NCI-H2171 (cell line): ENCODE measurements at places on chromosomes 12 and 14.

DNA sequence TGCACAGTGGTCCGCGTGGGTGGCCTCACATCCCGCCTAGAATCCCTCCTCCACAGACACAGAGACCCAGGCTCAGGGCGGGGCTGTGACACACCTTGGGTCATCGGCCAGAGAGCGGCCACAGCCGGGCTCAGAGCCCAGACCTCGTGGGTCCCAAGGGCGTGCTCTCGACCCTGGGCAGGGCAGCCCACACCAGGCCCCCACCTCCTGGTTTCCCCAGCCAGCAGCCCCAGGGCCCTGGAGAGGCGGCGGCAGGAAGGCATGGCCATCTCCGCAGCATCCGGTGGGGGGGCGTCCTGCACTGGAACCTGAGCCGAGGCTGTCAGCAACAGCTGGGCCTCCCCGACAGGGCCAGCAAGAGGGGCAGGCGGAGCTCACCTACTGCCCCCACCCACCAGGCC, 15.2 kb downstream of the JAG2 start:
- DNase-seq = no peak

DNA sequence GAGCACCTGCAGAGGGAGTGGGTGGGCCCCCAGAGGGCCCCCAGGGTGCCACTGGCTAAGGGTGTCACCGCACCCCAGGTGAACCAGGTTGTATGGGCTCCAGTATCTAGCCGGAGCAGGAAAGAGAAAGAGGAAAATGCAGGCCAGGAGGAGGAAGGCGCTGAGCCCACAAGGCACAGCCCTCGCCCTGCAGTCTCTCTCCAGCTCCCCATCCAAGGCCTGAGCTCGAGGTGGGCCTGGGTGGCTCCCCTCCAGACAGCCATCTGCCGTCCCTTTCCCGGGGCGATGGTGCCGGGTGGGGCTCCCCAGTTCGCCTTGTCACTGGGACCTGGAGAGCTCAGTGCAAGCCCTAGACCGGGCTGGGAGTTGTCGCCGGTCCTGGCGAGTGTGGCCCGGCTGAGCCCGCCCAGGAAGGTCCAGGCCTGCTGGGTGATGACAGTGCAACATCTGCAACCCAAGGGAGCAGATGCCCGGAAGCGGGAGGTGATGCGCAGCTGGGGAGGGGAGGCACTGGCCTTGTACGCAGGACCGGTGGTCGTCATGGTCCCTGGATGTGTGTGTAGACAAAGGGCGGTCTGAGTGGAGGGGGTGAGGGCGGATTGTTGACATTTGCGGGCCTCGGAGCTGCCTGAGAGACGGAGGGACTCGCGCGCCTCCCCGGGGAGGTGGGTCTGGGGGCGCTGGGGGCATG, 716 bp downstream of the TMEM179 start:
- DNase-seq = peak; percentile 47

- DNase-seq = no peak
These were observed 24.0 kb downstream of the FKBP11 start for GRCh38 chr12:48901278-48901677.

GRCh38 chr12:88643685-88644084, 63.4 kb upstream of the KITLG start:
- no peak for DNase-seq

GRCh38 chr14:87049950-87050349, 943.0 kb downstream of the GALC start:
- no peak for DNase-seq
